ENCODE measurements at places on chromosomes 16 and 17.

DNA sequence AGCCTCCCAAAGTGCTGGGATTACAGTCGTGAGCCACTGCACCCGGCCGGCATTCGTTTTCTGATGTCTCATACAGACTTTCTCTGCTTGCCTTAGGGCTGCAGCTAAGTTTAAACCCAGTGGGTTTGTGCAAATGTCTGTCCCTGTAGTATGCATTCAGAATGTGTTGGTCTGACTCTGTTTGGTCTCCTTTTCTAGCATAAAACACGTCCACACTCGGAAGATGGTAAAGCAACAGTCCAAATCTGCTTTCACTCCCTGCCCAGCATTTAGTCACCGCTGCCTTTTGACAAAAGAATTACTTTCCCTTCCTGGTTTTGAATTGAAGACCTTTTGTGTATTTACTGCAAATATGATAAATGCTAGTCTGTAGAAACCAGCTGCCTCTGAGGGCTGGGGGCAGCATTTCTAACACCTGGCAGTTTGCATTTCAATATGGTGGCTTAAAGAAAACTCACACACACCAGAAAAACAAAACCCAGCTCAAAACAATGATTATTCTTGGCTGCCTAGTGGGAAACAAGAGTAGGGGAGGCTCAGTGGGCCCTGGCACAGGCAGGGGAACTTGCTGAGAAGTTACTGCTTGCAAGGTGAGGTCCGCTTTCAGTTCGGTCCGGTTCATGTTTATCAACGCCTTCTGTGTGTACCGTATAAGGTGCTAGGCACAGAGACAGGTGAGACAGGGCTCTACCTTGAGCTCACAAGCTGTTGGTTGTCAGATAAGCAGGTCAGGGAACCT, 56.9 kb downstream of the MSI2 start:
- no peak for DNase-seq

GRCh38 chr17:52419229-52419641, 260.7 kb upstream of the CA10 start:
- no peak for DNase-seq

GRCh38 chr16:65098916-65099315, 22.9 kb downstream of the CDH11 start:
- DNase-seq: no peak

- DNase-seq: no peak
Measured at GRCh38 chr17:58375811-58376210, 23.8 kb upstream of the SUPT4H1 start.

- DNase-seq: no peak
Measured at GRCh38 chr17:51524524-51524923, 264.2 kb downstream of the UTP18 start.

DNA sequence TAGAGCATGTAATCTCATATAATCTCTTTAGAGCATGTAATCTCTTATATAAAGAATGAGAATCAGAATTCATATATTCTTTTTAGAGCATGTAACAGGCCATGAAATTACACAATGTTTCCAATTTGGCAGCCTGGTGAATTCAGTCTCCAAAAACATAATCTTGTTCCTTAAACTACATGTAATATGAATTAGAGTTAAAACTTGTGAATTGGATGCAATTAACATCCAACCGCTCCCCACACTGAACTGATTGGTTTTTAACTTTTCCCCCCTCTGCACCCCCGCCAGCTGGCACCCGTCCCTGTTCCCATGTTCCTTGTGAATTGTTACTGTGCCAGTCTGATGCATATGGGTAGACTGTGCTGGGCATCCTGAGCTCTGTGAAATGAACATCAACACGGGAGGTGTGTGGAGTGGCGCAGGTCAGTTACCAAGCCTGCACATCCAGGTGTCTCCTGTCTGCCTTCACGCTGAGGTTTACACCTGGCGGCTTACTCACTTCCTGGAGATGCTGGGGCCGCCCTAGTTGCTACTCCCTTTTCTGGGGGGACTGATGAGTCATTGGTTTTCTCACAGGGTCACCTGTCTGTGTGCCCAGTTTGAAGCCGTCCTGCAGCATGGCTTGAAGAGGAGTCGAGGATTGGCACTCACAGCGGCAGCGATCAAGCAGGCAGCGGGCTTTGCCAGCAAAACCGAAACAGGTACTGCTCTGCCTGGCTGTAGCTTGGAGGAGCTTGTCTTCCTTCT, 50.4 kb downstream of the SNX29 start:
- DNase-seq: no peak

All from stimulated activated naive CD8-positive, alpha-beta T cell treated with anti-CD3 and anti-CD28 coated beads, Interleukin-15, Interleukin-2, amounts not matched to agents 100 U/mL and 50 U/mL, for 24 hours (primary cell).